Midbrain (tissue), 1 donor: ENCODE measurements at places on chromosomes 3 and 15.

GRCh38 chr3:140763532-140763931 lies 85.7 kb downstream of the TRIM42 start:
- DNase-seq = no peak

DNA sequence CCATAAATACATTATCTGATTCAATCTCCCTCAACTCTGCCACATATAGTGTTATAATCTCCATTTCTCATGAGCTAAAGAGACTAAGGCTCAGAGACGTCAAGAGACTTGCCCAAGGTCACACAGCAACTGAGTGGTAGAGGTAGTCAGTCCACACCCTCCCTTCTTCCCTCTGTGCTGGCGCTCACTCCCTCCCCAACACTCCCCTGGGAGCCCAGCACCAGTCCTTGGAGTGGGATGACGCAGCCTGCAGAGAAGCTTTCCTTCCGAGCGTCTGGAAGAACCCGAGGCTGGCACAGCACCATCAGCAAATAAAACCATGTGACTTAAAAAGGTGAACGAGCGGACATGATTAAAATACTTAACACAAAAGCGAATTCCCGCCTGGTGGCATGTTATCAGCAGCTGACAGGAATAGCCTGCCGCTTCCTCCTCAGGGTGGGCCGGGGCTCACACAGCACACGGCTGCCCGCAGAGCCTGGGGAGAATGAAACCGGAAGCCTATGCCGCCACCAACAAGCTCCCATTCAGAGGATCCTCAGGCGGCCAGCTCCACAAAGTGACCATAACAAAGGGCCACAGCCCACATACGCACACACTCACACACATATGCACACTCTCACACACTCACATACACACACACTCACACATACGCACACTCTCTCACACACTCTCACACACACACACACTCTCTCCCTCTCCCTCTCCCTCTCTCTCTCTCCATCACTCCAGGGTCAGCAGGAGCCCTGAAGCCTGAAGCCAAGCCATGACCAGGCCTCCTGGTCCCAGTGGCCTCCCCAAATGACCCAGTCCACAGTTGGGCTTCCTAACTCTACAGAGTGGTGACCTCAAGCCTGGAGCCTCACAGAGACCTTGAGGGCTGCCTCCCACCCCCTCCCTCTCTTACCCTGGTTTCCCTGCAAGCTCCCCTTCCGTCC lies 120.5 kb downstream of the XXYLT1 start:
- peak; percentile 34 for DNase-seq

- DNase-seq = no peak
These were observed 762.8 kb downstream of the CADM2 start for GRCh38 chr3:85721409-85722145.

DNA sequence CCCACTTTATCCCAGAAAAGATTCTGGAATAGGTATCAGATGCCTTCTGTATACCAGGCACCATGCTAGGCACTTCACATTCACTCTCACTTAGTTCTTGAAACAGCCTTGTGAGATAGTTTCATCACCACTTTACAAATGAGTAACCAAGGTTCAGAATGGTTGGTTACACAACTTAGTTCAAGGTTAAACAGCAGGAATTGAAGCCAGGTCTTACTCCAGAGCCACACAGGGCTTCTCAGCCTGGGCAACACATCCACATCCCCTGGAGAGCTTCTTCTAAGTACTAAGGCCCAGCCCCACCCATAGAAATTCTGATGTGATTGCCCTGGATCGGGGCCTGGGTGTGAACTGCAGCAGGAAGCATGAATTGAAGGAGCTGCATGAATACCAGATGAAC lies 18.6 kb downstream of the WHAMM start:
- no peak for DNase-seq

DNA sequence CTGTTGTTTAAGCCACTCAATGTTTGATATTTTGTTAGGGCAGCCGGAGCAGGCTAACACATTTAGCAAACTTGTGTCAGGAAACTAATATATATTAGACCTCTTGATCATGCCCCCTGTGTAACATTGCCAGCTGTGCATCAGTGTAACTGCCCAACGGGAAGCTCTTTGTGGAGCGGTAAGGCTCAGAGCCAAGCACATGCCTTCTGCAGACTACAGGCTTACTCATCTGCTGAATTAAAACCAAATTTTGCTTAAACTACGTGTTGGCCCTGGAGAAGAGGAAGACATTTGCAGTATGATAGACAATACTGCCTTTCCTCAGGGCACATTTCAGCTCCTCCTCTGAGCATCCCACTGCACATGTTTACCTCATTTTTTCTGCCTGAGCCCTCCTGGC lies 50.5 kb upstream of the KCNMB2 start:
- DNase-seq = no peak
